ENCODE measurements at places on chromosomes 7 and 10.

GRCh38 chr7:157758468-157759245 lies 421.9 kb downstream of the DNAJB6 start:
- DNase-seq: no peak

DNA sequence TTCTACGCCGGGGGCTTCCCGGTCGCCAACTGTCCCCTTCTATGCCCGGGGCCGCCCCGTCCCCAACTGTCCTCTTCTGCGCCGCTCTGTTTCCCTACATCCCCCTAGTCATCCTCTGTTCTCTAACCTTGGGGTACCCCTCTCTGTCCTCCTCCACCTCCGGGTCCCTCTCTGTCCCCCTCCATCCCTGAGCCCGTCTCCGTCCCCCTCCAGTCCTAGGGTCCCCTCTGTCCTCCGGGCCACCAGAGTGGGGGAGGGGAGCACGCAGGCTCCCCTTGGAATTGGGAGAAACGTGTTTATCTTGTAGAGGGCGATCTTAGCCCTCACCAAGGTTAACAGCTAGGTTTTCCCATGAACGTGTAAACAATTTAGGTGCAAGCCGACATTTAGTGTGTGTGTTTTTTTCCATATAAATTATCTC lies 852 bp upstream of the KLF6 start:
- peak; percentile 74 for DNase-seq

DNA sequence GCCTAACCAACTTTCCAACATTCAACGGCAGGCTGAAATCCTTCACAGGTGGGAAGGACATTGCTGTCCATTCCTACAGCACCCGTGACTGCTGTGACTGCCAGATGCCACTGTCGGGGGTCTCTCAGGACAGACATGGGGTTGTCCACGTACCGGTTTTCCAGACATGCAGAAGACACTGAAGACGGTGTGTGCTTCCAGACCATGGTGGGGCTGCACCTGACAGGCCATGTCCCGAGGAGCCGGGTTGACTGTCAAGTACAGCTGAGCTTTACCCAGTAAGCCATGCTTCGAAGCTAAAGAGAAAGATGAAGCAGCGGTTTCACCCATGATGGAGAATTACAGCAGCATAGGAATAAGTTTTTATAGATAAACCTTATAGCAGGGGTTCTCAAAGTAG lies 70.9 kb downstream of the PKD1L1 start:
- DNase-seq: no peak

DNA sequence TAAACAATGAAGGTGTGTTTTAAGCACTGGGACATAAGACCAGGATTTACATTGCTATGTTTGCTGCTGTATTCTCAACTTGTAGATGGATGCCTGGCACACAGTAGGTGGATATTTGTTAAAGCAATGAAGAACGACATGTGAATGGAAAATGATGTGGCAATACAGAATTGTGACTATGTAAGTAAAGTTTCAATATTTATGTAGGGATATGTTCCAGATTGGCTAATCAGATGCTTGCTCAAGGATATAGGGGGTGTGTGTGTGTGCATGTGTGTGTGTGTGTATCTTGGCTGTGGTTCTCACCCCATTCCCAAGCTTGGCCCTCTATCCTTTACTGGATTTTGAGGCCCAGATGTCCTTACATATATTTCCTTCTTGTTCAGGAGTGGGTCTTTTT lies 42.7 kb upstream of the LAMB1 start:
- no peak for DNase-seq

DNA sequence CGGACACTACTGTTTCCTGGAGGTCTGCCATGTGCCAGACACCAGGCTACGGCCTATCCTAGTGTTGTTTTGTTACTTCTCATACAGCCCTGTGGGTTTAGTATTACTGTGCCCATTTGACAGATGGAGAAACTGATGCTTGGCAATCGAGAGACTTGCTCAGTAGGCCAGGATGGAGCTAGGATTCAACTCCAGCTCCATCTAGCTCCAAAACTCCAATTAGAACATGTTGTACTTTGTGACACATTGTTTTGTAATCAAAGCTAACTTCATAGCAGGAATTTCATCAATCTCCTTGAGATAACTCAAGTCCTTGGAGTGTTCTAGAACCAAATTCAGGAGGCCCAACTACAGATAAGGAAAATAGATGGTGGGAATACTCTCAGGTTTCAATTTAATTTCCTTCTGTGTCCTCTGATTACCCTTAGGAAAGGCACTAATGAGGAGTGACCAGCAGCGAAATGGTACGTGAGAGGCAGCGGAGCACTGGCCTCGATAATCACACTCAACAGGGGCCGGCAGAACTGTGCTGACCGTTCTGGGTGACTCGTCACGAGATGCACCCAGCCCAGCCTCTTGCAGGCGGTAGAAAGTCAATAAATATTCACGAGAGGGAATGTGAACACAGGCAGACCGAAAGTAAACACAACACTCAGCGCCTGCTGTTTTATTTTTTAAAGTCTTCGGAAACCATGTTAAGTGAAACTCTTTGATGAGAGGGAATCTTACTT lies 269.6 kb upstream of the NEBL start:
- no peak for DNase-seq

- DNase-seq: peak; percentile 85
These were observed 49.4 kb downstream of the HK1 start for GRCh38 chr10:69327463-69328379.

DNA sequence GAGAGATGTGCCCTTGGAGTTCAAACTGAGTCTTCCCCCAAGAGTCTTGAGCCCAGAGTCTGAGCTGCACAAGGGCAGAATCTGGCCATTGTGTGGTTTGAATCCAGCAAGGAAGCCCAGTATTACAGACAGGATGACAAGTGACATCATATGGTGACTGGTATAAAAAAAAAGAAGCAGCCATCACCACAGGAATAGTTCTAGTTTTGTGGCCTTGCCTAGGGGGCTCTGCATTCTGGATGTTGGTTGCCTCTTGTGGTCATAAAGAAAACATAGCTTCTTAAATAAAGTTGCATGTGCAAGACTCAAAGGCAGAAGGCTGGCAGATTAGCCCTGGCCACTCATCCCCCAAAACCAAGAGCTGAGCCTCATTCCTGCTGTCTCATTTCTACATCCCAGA lies 16.8 kb upstream of the LRRC72 start:
- no peak for DNase-seq

DNA sequence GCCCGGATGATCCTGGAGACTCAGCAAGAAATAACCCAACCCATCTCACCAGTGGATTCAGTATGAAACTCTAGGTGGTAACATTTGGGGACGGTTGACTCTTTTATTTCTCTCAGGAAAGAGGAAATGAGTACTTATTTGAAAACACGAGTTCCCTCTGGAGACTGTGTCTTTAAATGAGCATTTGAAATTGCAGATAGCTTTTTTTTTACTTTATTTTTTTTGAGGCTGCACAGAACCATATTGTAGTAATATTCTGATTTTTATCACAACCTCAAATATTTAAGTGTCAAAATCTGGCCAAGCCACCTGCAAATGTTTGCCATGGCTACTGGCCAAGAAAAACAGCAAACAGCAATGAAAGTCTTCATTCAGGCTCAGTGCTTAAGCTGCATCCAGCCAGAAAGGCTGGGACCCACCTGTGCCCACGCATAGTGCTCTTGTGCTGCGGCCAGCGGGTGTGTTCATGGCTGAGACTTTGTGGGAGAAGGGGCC lies 160.8 kb downstream of the CREB5 start:
- no peak for DNase-seq

DNA sequence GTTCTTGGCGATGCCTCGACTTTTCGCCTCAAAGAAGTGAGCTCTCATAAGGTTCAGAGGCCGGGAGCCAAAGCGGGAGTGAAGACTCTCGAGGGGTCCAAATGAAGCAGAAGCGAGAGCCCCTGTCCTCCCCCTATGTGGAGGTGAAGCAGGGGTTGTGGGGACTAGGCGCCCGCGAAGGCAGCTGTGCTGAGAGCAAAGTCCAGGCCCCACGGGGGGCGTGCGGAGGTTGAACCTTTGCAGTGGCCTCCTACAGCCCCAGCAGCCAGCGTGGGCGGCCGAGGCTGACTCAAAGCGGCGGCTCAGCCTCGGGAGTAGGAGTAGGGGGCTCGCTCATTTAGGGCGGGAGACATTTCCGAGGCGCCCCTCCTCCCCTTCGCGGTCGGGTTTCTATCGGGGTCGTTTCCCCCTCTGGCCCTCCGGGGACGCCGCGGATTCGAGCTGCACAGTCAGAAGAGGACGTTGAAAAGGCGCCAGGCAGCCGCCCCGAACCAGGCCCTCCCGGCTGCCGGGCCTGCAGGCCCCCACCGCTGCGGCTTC lies 553 bp upstream of the ADD3 start:
- DNase-seq: no peak

DNA sequence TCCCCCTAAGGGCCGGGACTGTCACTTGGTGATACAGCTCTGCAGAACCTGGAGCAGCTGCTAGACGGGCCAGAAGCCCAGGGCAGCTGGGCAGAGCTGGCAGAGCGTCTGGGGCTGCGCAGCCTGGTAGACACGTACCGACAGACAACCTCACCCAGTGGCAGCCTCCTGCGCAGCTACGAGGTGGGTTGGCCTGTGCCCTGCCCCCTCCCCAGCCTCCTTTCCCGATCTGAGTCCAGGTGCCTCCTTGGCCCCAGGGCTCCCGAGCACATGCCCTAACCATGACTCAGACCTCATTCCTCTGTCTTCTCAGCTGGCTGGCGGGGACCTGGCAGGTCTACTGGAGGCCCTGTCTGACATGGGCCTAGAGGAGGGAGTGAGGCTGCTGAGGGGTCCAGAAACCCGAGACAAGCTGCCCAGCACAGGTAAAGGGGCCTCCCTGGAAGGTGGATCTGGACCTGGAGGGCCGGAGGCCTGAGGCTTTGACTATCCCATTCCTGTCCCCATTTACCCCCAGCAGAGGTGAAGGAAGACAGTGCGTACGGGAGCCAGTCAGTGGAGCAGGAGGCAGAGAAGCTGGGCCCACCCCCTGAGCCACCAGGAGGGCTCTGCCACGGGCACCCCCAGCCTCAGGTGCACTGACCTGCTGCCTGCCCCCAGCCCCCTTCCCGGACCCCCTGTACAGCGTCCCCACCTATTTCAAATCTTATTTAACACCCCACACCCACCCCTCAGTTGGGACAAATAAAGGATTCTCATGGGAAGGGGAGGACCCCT lies 6.4 kb downstream of the NFKB2 start:
- peak; percentile 17 for DNase-seq

DNA sequence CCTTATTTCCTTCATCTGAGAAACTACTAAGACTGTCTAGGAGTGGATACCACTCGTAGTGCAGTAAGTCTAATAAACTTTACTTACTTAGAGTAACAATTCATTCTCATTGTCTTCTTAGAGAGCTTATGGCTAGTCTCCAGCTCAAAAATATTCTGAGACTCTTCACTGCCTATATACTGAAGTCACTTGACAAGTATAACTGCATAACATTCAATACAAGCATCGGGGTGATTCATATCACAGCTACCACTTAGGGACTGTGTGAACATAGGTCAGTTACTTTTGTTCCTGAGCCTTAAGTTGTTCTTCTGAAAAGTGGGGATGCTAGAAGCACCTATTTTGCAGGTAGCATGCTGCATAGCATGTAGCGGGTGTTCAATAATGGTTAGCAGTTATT lies 111.0 kb downstream of the HTR7 start:
- DNase-seq: no peak

DNA sequence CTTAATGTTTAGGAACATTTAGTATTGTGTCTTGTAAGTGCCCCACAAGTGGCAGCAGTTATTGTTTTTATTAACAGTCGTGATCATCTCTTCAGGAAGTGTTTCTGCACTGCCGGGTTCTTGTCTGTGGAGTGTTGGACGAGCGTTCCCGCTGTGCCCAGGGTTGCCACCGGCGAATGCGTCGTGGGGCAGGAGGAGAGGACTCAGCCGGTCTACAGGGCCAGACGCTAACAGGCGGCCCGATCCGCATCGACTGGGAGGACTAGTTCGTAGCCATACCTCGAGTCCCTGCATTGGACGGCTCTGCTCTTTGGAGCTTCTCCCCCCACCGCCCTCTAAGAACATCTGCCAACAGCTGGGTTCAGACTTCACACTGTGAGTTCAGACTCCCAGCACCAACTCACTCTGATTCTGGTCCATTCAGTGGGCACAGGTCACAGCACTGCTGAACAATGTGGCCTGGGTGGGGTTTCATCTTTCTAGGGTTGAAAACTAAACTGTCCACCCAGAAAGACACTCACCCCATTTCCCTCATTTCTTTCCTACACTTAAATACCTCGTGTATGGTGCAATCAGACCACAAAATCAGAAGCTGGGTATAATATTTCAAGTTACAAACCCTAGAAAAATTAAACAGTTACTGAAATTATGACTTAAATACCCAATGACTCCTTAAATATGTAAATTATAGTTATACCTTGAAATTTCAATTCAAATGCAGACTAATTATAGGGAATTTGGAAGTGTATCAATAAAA lies 22.2 kb downstream of the PLA2G12B start:
- DNase-seq: no peak

DNA sequence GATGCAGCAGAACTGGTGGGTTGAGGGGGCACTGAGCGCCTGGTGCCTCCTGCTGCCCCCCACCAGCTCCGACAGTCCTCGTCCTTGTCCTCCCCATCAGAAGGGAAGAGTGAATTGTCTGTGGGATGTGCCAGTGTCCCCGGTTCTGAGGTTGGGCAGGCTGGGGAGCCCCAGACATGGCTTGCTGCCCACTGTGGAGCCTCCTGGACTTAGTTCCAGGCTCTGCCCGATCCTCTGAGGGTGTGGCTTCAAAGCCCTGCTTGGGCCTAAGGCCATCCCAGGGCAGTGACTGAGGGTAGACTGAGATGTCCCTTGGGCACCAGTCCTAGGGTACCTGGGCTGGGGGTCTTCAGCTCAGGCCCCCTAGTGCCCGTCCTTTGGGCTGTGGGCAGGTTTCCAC lies 168.8 kb downstream of the RNF216 start:
- no peak for DNase-seq

- no peak for DNase-seq
These were observed 928 bp downstream of the COMTD1 start for GRCh38 chr10:75234683-75235374.

DNA sequence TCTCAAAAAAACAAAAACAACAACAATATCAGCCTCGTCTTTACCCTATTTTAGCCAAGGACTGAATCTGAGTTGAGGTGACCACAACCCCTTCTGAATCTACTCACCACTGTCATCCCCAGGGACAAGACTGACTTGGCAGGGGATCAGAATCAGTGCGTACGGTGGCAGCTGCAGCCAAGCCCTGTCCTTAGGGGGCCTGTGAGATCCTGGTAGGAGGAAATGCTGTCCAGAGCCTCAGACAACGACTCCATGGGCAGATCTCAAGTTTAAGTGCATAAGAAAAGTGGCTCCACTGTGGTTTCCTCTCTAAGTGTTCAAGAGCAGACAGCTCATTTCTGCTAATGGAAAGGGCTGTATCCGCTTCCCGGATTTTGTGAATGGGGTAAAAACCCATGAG lies 22.4 kb upstream of the CYTH3 start:
- no peak for DNase-seq

GRCh38 chr10:92644921-92645320 lies 44.8 kb upstream of the HHEX start:
- no peak for DNase-seq
